ENCODE measurements at places on chromosomes 1 and 21.

- DNase-seq, result no peak
Observed at GRCh38 chr1:33541966-33542365, 69.5 kb downstream of the ZSCAN20 start.

- DNase-seq, result no peak
Observed at GRCh38 chr21:22703521-22703920, 1705.3 kb downstream of the NCAM2 start.

- DNase-seq, result no peak
Observed at GRCh38 chr1:102107441-102107840, 110.7 kb upstream of the OLFM3 start.

DNA sequence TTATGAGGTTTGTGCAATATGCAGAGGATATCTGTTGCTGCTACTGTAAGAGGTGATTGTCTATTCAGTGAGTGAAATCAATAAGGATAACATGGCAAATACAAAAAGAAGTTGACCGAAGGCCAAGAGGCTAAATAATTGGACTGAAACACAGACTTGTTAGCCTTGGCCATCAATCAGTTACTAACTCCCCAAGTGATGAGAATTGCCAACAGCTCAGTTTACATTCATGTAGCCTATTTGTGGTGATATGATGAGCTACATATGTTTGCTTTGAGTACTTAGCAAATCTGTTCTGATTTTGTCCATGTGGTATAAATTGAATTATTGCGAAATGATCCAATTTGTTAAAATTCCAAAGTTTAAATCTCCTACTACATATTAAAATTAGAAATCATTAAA is 68.6 kb upstream of the VAV3 start:
- no peak for DNase-seq

DNA sequence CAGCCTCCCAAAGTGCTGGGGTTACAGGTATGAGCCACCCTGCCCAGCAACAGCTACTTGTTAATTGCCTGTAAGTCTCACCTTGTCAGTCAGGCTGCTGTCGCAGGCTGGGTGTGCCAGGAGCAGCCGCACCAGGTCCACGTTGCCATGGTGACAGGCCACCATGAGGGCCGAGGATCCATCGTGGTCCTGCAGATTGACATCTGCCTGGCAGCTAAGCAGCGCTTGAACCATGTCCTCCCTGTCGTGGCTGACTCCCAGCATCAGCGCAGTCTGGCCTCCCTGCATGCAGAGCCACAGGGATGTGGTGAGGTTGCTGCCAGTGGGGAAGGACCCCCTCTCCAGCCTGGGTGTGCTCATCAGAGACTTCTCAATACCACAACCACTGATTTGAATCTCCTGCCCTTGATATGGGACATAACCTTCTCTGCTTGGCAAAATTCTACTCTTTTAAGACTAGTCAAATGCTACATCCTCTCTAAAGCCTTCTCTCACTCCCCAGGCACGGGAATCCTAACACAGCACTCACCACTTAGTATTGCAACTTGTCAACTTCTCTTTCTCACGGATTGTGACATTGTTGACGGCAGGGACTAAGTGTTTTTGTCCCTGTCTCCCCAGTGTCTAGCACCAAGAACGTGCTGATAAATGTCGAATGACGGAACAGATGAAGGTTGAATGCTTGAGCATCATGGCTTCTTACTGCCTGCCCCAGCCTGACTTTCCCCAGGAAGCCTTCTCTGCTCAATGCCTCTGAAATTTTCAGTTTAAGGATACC is 52.9 kb downstream of the L1TD1 start:
- DNase-seq, result no peak

GRCh38 chr21:45288441-45288841 is 746 bp upstream of the POFUT2 start:
- DNase-seq, result no peak

DNA sequence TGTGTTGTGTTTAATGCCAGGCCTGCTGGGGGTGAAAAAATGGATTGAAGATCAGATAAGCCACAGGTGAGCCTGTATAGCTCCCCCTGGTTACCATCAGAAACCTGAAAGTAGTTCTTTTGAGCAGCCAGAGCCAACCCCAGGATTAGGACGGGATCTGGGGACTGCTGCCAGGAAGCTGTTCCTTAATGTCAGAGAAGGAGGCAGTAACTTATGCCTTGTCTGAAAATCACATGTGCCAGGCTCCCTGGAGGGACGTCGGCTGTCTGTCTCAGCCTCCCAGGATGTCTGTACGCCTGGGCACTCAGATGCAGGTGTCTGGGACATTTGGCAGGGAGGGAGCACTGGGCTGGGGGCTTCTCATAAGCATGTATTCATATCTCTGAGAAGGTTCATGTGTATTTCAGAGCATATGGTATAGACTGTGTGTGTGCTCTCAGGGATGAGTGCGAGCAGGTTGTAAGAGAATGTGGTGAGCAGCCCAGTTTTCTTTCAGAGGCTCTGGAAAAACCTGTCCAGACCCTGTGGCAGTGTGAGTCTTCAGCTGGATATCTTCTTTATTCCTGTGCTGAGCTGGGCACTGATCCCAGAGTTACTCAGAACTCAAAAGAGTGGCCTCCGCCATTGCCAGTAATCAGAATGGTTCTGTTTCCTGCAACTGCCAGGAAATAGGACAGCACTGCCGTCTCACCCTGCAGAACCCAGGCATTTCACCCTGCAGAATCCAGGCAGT is 2.8 kb downstream of the FAM43B start:
- DNase-seq, result no peak

GRCh38 chr1:77031106-77031662 is 163.9 kb downstream of the ST6GALNAC5 start:
- no peak for DNase-seq

DNA sequence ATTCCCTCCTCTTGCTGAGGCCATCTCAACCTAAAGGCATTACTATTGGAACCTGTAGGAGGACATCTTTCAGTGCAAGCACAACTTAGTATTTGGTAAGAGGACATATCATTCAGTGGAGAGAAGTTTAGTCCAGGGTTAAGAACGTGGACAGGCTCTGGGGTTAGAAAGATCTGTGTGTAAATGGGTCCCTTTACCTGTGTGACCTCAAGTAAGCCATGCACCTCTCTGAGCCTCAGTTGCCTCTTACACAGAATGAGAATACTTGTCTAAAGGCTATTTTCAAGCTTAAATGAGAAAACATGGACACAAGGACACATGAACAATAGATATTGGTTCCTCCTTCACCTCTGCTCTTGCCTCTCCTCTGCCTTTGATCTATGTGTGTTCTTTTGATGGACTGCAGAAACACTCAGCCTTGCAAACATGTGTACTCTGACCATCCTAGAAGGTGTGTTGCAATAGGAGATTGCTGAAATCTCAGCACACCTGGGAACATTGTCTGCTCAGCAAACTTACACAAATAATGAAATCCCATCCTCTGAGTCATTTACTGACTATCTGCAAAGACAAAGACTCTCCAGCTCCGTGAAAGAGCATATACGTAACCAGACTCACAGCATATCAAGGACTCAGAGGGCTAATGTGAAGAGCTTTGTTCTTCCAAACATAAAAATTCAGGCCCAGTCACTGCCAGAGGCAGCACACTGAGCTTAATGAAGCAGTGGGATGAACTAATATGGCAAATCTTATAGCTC is 143.8 kb downstream of the DAB1 start:
- DNase-seq, result no peak

DNA sequence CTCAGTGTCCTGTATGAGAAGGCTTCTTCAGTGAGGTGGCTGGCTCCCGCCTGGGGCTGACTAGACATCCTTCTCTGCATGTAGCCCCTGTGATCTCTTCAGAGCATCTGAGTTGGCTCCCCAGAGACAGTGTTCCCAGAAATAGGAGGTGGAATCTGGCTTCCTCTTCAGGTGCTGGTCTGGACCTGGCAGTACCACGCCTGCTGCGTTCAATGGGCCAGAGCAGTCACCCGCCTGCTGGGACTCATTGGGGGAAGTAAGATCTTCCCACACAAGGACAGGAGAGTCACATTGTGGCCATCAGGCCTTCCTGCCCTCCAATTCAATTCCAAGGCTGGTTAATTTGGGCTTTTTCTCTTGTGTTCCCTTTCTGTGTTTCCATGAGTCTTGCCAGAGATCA is 51.0 kb downstream of the ADARB1 start:
- no peak for DNase-seq

DNA sequence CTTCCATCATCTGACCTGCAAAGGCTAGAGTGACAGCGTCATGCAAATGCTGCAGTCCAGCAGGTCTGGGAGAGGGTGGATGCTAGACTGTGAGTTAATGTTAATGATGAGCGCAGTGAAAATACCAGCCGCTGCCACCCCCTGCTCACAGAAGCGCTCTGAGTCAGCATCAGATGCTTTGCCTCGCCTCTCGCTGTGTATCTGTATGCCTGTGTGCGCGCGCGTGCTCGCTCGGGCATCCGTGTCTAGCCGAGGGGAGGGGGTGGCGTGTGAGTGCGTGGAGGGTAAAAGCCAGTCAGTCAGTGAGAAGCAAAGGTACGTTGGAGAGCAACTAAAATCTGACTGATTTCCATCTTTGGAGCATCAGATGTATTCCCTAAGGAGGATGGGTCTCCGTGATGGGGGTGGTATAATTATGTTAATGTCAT is 858.7 kb downstream of the USP25 start:
- DNase-seq, result no peak

GRCh38 chr1:233465745-233466343 is 138.3 kb downstream of the MAP3K21 start:
- DNase-seq, result no peak

DNA sequence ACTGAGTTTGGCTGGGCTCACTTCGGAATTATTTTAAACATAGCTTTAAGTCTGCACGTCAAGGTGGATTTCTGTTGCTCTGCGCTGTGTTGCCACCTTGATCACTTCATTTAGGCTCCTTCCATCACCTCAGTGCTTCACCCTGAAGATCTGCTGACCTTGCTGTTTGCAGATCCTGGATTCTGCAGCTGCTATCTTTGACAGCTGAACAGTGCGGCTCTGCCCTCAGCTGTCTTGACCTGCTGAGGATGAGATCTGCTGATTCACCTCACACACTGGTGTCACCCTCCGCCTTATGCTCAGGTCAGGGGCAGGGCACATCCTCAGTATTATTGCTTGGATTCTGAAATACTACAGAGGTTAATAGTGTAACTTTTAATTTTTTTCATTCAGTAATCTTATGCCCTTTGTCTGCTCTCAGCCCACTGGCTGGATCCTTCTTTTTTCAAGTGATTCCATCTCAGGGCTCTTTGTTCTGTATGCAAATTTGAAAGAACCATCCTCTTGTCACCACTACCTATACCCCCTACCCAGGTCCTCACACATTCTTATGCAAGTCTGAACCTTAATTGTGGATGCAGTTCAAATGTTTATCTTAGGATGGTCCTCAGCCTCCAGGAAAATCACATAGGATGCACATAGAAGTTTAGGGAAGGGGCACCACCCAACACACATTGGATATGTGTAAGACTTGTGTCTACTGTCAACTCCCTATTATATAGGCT is 364.0 kb downstream of the OLFM3 start:
- no peak for DNase-seq

- no peak for DNase-seq
Observed at GRCh38 chr1:118323246-118323645, 138.2 kb upstream of the SPAG17 start.

DNA sequence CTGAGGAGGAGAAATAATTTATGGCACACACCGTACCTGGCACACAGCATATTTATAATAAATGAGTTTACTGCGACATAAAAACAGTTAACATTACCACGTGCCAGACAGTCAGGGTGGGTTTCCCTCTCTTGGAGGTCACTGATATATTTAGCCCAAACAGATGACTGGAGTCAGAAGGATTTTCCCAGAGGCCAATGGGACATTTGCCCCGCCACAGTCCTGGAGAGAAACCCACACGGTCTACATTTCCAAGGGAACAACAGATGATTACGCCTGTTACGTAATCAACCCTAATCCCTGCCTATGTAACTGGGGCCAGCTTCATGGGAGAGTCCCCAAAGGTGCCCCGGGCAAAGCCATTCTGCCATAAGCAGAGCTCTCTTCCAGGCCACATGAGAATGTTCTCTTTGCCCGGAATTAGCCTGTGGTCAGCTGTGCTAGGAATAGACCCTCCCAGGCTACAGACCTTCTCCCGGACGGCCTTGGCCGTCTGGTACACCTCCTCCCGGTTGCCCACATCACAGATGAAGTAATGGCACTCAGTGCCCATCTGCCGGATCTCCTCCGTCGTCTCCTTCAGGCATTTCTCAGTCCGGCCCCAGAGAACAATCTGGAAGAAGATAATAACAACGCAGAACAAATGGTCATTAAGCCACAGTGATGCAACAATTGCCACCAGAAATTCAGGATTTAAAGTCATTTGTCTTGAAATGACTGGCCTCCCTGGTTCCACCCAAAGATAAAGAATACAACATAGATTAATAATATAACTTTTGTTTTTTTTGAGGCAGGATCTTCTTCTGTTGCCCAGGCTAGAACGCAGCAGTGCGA is 37.7 kb downstream of the DHRS3 start:
- no peak for DNase-seq

DNA sequence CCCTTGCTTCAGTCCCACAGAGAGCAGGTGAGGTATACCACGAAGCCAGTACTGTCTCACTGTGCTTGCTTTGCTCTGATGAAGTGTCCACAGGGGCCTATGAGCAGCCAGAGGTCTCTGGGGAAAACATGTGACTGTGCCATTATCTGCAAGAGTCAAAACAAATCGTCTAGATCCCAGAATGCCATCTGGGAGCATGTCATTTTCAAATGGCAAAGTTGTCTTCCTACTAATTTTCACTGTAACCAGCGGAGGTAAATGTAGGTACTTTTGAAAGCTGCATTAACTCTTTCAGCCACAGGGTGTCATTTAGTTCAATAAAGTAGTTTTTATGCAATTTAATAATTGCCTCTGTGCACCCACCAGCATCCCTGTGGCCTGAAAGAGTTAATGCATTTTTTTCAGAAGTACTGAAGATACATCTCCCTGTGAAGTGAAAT is 173.6 kb upstream of the SGIP1 start:
- DNase-seq, result no peak

DNA sequence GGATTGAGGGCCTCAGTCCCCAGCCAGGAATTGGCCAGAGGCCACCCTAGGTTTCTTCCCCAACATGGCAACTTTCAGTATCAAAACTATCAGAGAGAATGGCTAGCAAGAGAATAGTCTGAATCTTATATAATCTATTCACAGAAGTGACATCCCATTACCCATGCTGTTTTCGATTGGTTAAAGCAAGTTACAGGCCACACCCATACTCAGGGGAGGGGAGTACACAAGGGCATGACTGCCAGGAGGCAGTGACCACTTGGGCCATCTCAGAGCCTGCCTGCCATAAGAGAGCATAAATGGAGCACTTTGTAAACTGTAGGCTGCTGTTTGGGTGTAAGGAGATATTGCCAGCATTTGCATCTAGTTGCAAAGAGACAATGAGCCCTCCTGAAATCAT is 65.4 kb downstream of the FAM163A start:
- no peak for DNase-seq

DNA sequence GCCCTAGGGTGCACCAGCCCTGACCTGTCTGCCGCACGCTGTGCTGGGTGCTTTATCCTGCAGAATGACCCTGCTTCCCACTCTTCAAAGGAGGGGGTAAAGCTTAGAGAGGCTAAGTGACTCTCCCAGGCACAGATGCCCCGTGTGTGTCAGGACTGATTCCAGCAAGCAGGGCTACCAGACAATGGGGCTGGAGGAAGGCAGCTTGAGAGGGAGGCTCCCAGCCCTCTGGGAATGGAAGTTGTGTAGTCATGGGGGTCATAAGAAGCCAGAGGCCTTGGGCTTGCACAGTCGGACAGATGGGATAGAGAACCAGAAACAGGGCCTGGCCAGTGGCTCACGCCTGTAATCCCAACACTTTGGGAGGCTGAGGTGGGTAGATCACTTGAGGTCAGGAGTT is 94.1 kb upstream of the KLHDC7A start:
- DNase-seq, result no peak

GRCh38 chr1:221696718-221697461 is 45.0 kb downstream of the DUSP10 start:
- DNase-seq, result no peak

- no peak for DNase-seq
Observed at GRCh38 chr1:75127916-75128717, 6.1 kb upstream of the LHX8 start.
